ENCODE measurements at places on chromosomes 1 and 21.

DNA sequence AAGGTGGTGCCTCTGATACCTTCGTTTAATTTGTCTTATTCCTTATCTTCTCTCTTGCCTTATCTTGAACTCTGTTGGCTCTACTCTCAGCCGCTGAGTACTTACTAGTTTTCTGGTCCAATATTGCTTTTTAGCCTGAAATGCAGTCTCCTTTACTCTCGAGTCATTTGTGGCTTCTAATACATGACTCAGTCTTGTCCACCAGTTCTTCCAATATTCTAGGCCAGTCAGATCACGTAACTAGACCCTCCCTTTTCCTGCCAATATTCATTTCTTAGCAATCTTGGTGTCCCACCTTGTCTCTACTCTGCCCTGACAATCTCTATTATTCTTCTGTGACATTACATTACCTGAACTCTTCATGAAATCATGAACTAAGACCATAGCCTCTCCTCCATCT, 555.8 kb downstream of the DPYD start:
- no peak for DNase-seq

GRCh38 chr1:151992303-151993083, 1.2 kb downstream of the S100A10 start:
- no peak for DNase-seq

DNA sequence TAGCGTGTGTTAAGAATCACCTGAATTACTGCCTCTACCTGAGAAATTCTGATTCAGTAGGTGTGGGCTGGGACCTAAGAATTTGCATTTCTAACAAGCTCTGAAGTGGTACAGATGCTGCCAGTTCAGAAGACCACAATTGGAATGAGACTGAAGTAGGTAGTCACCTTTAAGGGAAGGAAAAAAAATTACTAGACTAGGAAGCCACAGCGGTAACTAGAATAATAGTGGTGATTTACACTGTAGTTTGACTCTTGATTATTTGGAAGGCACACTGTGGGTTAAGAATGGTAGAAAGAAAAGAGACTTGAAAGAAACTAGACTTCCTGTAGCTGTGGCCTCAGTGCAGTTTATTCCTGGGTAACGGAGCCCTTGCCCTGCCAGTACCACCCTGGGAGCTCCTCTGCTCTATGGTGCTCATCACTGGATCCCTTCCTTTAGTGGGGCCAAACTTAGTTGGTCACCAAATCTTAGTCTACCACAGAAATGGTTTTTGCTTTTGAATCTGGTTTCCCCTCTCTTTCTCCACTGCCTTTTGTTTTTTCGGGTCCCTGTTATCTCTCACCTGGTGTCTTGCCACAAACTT, 43.6 kb downstream of the ARID1A start:
- no peak for DNase-seq

DNA sequence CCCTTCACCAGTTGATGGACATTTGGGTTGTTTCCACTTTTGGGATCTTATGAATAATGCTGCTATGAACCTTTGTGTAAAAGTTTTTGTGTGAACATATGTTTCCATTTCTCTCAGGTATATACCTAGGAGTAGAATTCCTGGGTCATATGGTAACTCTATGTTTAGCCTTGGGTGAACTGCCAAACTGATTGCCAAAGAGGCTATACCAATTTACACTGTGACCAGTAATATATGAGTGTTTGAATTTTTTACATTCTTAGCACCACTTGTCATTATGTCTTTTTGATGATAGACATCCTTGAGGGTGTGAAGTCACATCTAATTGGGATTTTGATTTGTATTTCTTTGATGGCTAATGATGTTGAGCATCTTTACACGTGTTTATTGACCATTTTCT, 290.1 kb downstream of the DUSP10 start:
- no peak for DNase-seq

DNA sequence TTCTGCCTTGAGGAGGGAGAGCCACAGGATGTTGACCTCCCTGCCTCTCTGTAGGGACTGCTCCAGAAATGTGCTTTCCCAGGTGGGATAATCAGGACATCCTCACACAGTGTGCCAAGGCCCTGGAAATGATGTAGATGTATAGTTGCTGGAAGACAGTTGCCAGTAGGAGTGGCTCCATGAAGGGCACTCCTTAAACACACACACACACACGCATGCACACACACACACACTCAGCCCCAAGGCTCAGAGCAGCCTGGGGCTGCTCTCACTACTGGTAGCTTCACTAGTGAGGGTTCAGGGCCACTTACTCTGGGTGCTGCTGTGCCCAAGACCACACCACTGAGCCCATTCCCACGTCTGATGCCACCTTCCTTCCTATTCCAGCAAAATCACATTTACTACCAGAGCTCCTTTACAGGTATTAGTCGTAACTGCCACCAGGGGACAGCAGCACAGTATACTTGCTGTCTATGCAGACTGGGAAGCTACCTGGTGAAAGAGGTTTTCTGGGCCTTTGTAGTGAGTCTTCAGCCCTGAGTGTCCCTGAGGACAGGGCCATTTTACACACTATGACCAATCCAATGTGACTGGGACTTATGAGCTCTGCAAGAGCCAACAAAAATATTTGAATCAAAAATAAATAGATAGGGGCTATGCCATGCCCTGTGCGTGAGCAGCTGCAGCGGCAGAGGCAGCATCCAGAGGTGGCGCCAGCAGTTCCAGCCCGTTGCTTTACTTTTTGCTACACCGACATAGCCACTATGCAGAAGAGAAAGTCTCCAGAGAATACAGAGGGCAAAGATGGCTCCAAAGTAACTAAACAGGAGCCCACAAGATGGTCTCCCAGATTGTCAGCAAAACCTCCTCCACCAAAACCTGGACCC, 15.0 kb downstream of the CRNN start:
- no peak for DNase-seq

- DNase-seq: no peak
These were observed 878 bp downstream of the SMG7 start for GRCh38 chr1:183473217-183473536.

DNA sequence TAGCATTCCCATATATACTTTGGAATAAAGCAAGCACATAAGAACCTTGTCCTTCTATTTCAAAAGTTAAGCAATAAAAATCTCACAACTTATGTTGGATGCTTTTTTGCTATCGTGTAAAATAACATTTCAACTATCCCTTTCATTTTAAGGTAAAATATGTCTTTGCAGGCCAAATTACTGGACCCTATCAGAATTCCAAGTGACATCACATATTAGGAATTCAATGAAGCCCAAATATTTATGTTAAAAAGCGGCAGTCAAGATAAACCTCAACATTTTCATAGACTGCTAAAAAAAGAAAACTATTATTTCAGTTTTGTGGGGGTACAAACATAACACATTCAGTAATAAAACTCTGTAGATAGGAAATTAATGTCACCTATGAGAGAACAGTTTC, 252.0 kb downstream of the KCTD3 start:
- DNase-seq: no peak

GRCh38 chr1:201334325-201335173, 42.9 kb downstream of the TNNT2 start:
- DNase-seq: peak; percentile 48

- DNase-seq: no peak
These were observed 56.1 kb downstream of the MEF2D start for GRCh38 chr1:156444407-156445001.

DNA sequence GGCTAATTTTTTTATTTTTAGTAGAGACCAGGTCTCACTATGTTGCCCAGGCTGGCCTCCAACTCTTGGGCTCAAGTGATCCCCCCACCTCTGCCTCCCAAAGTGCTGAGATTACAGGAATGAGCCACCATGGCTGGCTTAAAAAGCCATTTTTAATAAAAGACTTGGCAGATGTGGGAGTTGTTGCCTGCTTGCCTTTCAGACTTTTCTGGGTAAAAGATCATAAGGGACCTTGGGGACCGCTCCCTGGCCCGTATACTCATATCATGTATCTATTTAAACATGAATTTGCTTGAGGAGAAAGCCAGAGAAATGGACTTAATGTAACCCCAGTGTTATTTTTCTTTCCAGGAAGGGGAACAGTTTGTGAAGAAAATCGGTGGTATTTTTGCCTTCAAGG, 23.4 kb upstream of the PODN start:
- no peak for DNase-seq

GRCh38 chr1:18018366-18018765, 89.2 kb upstream of the IGSF21 start:
- no peak for DNase-seq

GRCh38 chr1:22383526-22384294, 67.9 kb upstream of the ZBTB40 start:
- DNase-seq: no peak

GRCh38 chr1:201639391-201639790, 100.5 kb downstream of the NAV1 start:
- no peak for DNase-seq

DNA sequence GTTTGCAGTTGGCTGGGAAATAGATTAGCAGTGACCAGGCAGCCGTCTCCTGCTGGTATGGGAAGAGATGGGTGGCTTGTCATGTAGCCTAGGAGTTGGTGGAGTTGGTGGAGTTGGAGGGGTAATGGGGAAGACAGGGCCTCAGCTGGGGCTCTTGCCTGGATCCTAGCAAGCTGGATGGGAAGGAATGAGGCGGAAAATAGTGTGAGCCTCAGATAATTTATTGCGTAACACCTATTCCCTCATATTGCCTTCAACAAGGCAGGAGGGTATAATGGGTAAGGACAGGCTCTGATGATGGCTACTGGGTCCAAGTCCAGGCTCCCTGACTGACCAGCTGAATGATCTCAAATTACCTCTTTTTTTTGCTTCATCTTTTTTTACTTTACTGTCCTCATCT, 12.6 kb downstream of the MAP7D1 start:
- no peak for DNase-seq

GRCh38 chr1:185938396-185938795, 204.2 kb downstream of the HMCN1 start:
- no peak for DNase-seq

DNA sequence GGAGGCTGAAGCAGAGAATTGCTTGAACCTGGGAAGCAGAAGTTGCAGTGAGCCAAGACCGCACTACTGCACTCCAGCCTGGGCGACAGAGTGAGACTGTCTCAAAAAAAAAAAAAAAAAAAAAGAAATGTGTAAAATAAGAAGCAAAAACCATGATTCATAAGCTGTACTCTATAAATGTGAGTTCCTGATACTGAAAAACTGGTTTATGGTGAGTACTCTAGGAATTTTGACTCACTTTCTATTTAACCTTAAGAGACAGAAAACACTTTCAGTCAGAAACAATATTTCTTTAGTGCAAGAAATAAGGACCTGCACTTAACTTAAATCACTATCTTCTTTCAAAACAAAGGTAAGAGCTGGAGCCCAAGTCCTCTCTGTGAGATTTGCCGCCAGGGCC, 19.9 kb upstream of the POU2F1 start:
- no peak for DNase-seq
